ENCODE measurements at places on chromosomes 12 and 14.

DNA sequence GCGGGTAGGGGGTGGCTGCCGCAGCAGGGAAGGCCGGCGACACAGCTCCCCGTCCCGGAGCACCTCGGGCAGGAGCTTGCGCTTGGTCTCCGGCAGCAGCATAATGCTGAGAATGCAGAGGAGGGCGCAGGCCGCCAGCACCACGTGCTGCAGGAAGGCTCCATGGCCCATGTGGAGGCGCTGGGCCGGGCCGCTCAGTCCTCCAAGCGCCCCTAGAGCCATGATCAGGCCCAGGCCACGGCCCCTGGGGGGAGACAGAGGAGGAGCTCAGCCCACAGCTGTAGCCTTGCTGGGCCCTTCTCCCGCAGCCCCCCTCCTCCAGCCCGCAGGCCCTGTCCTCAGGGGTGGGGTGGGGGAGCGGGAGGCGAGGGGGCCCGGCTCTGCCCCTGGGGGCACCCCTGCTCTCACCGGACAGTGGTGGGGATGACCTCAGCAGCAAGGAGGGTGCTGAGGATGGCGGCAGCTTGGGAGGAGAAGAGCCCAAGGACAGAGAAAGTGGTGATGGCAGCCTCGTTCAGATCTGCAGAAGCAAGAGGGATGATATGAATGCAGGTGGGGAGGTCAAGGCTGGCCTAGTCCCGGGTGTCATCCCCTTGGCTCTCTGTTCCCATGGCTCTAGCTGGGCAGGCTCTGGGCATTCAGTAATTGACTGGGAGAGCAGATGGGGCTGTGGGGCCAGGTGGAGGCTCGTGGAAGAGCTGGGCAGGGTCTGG, 5.8 kb downstream of the SLC22A17 start:
- no peak for DNase-seq

GRCh38 chr12:74119811-74120362, 417.7 kb upstream of the ATXN7L3B start:
- no peak for DNase-seq

GRCh38 chr14:51620056-51620455, 31.7 kb upstream of the FRMD6 start:
- DNase-seq: no peak

DNA sequence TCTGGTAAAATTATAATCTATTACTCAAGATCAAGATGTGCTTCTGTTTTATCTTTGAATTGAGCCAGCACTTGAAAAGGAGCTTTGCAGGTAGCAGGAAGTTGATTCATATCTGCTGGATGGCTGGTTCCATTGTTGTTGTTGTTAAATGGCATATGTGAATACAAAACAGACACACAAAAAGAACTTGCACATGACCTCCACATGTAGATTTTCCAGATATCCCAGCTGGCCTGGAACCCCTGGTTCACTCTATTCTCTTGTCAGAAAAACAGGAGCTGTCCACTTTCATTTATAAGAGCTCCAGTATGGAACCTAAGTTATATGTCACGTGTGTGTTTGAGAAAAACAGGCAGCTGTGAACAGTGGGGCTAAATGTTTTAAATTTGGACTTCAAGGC, 273.9 kb downstream of the TMEM132D start:
- no peak for DNase-seq

- DNase-seq: no peak
Measured at GRCh38 chr12:19886065-19886464, 446.8 kb downstream of the AEBP2 start.

- DNase-seq: no peak
Measured at GRCh38 chr12:45166056-45166455, 49.8 kb upstream of the ANO6 start.

- no peak for DNase-seq
Measured at GRCh38 chr12:91542067-91542466, 359.4 kb upstream of the DCN start.

DNA sequence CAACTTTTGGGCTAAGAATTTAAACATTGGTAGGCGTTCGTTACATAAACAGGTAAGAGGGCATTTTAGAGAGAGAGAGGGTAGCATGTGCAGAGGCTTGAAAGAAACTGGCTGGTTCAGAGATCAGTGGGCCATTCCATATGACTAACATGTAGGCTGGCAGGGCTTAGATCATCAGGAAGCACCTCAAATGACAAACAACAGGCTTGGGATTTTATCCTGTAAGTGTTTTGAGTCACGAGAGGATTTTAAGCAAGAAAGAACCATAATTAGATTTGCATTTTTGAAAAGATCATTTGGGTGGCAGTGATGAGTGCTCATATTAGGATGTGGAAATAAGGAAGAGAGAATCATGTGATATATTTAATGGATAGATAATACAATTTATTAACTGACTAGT, 8.7 kb upstream of the PLEKHA5 start:
- DNase-seq: no peak

Measured in effector memory CD8-positive, alpha-beta T cell (primary cell).